NCI-H774 (cell line): ENCODE measurements at places on chromosomes 3 and 15.

GRCh38 chr3:8635631-8636030 lies 9.0 kb downstream of the SSUH2 start:
- no peak for DNase-seq

DNA sequence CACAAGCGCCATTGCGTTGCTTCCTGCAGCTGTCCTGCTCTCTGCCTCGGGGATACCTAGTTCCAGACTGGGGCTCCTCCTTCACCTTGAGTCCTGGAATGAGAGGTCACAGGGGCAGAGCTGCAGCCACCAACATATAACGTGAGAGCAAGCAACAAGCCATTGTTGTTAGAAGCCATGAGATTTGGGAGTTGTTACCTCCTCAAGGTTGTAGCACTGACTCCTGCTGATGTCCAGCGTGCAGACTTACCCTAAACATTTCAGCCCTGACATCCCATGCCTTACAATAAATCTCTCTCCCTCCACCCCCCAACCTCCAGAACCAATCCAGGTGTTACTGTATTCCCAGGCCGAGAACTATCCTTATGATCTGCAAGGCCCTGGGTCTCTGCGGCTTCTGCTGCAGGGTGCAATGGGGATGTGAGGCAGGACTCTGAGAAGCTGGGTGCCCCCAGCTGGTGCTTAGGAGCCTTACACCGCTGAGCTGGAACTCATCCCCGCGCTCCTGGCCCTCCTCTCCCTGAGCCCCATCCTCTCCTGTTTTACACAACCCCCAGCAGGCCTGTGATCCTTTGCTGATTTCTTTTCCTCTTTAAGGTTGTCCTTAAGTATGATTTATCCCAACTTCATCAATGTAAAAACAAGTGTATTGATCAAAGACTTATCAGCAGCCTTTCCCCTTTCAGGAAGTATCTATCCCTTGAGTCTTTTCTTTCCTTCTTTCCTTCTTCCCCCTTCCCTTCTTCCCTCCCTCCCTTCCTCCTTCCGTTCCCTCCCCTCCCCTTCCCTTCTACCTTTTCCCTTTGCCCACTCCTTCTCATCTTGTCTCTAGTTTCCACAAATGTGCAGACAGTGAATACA lies 84.2 kb upstream of the ABHD2 start:
- DNase-seq = no peak

DNA sequence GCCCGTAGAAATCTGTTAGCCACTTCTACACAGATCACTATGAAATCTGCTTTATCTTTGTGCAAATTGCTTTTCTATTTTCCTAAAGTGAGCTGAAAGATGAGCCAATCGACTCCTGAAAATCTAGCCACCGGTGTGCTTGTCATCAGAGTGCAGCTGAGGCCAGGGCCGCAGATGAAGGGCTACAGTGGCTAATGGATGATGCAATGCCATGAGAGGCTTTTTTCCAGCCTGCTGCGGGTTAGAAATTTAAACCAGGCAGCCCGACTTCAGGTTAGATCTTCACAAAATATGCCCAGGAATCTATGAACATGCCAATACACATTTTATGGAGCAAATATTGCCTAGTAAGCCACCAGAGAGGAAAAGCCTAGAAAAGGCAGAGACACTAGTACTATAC lies 948.2 kb upstream of the CFAP20DC start:
- DNase-seq = no peak

DNA sequence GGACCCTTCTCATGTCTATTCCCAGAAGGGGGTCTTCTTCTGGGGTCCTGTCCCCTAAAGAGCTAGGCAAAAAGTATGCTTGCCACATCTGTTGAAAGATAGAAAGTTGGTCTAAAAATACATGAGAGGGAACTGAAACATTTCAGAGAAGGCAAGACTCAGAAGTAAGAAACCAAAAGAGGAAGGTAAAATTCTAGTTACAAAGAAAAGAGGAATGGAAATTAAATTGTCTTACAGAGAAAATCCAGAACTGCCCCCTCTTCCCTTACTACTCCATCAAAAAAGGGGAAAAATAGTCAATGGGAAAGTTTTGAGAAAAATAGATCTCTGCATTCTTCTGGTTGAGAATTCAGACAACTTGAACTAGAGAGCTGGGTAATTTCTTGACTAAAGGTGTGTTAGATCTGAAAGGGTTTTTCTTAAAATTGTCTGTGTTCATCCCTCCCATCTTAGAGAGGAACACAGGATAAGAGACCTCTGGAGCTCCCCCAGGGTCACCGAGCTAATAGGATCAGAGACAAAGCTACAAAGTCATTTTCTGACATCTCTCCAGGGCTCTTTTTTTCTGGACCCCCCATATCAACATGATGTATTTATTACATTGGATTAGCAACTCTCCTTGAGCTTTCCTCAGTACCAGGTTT lies 32.3 kb upstream of the CCR2 start:
- DNase-seq = no peak
